ENCODE measurements at places on chromosomes 6 and 20.

GRCh38 chr6:28944412-28944865 lies 20.7 kb upstream of the TRIM27 start:
- DNase-seq, result no peak

- no peak for DNase-seq
Observed at GRCh38 chr6:158086504-158087223, 81.4 kb downstream of the SERAC1 start.

GRCh38 chr6:143676437-143677045 lies 1.2 kb upstream of the PHACTR2 start:
- DNase-seq, result no peak

GRCh38 chr6:7154341-7155139 lies 46.8 kb downstream of the RREB1 start:
- no peak for DNase-seq

- DNase-seq, result peak; percentile 77
Observed at GRCh38 chr6:34148631-34149451, 3.0 kb upstream of the GRM4 start.

- no peak for DNase-seq
Observed at GRCh38 chr20:50248104-50248641, 57.5 kb downstream of the CEBPB start.

GRCh38 chr6:15285682-15286294 lies 39.9 kb downstream of the JARID2 start:
- DNase-seq, result no peak

GRCh38 chr6:91669154-91669870 lies 1082.4 kb upstream of the MAP3K7 start:
- DNase-seq, result no peak

- DNase-seq, result no peak
Observed at GRCh38 chr6:48817333-48818051, 645.6 kb downstream of the MMUT start.

DNA sequence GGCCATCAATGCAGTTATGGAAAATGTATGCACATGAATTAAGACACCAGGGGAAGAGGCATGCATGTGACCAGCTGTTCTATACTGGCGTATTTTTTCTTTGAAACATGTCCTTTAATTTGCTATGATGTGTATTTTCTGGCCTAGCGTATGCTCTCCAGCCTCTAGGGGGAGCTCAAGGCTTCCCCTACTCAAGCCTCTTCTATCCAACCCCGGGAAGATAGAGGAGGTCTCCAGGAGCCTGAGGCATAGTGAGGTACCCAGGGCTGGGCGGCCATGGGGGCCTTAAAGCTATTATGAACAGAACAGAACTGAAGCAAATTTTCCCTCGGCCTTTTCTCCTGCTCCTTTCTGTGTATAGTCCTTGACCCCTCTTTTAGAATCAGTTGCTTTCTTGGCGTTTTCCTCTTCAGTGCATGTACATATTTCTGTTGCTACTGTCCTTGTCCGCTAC lies 528.9 kb downstream of the MAFB start:
- peak; percentile 9 for DNase-seq

- no peak for DNase-seq
Observed at GRCh38 chr6:46925563-46926253, 4.0 kb upstream of the ADGRF5 start.

DNA sequence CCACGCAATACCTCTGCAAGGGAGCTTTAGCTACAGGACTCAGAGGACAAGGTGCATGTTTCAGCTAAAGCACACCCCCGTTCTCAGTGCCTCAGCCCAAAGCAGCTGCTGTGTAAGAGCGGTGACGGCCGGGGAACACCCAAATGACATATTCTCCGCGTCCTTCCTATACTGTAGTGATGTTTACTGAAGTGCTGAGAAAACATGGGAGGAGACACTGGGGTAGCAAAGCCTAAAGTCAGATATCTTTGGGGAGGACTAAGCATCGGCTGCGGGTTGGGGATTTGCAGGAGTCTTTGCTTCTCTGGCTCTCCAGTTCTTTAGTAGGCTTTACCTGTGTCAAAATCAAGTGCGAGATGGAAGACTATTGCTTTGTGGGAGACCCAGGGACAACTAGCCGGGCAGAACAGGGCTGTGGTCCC lies 1.7 kb downstream of the SLC22A23 start:
- no peak for DNase-seq

- DNase-seq, result peak; percentile 9
Observed at GRCh38 chr20:37095108-37095598, 644 bp downstream of the RBL1 start.

- DNase-seq, result no peak
Observed at GRCh38 chr20:62572980-62573379, 69.3 kb upstream of the SLCO4A1 start.

DNA sequence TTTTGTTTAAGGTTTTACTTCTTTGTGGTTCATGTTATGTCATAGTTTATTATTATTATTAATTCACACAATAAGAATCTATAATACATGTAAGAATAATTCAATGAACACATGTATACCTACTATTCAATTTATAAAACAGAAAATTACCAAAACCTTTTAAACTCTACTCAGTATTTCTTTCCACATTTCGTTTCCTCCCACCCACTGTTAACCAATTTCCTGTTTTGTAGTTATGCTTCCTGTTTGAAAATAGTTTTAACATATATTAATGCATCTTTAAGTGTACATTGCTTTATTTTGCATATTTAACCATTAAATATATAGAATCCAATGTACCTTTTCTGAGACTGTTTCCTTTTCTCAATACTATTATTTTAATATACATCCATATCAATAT lies 397.9 kb upstream of the SPTLC3 start:
- no peak for DNase-seq

DNA sequence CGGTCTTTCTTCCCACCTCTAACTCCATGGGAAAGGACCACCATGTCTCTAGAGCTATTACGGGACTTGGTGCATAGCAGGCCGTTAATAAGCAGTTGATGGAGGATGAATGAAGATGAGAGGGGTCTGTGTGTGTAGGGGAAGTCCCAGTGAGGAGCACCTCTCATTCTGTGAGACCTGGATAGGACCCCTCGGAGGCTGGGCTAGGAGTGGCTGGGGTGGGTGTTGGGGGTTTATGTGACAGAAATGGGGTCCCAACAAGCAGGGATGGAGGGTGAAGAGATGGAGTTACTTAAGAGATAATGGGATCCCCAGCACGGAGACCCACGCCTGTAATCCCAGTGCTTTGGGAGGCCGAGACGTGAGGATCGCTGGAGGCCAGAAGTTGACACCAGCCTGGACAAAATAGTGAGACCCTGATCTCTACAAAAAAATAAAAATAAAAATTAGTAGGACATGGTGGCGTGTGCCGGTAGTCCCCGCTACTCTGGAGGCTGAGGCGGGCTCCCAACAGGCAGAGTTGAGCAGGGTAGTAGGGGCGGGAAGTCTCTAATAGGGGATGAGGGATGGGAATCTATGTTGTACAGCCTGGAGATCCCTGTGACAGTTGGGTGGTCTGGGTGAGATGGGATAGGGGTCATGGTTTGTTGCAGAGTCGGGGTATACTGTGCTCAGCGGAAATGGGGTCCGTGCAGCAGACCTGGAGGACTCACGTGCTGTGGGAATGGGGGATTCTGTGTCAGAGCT lies 677 bp upstream of the ZNF341 start:
- no peak for DNase-seq

DNA sequence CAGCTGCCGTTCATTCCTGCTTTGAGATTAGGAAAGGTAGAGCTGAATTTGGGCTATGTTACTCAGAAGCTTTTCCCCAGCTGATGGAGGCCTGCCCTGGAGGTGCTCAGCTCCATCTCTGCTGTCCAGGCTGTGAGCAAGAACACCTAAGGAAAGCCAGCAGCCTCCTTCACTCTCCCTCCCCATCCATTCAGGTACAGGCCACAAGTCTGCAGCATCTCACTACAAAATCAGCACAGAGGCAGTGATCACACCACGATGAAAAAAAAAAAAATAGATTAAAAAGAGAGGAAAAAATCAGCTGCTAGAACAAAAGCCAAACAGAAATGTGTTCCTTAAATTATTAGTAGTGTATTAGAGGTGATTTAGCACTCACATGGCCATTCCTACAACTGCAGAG lies 515.0 kb downstream of the CDH26 start:
- DNase-seq, result no peak

- DNase-seq, result no peak
Observed at GRCh38 chr6:3139090-3139903, 18.0 kb downstream of the TUBB2A start.

DNA sequence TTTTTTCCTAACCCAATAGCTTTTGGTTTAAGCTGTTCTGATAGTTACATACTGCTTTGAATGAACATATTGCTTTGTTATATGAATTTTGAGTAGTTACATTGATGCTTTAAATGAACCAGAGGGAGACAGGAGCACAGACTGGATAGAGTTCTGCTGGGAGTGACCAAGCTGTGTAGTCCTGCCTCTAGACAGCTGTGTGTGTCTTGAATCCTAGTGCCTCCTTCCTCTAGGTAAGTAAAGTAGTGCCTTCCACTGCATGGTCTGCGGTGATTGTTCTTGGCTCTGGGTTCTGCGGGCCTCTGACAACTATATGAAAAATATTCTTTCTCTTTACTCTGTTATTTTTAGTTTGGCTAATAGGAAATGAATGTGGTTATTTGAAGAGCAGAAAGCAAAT lies 46.0 kb upstream of the ADGRG6 start:
- no peak for DNase-seq

DNA sequence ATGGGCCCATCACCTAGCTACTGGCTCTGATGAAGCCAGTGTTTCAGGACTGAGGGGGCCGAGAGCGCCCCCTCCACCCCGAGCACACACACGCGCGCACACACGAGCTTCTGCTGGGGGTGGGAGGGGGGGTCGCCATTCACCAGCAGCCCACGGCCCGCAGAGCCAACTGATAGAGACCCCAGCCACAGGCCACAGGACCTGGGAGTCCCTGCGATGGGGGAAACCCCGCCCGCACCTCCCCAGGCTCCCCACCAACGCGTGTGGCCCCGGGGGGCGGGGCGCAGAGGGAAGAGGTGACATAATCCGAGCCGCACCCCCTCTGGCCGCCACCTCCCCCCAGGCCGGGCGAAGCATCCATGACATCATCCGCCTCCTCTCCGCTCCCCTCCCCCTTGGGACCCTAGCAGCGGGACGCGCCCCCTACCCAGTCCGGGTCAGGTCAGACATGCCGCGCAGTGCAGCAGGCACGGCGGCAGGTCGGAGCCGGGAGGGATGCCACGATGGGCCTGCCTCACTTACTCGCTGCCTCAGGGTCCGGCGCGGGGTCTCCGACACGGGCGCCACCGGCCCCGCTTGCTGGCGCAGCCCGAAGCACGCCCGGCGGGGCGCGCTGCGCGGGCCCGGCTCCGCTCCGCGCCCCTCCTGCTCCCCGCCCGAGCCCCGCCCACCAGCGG lies at the start of gene LZTS3:
Gene LZTS3, minus strand, starts transcription at position 617 of the 677 bp plus-strand sequence. CDS start 6,386 bp downstream, outside the sequence.
- DNase-seq, result peak; percentile 80

GRCh38 chr6:108211671-108212070 lies 45.8 kb downstream of the NR2E1 start:
- no peak for DNase-seq

- DNase-seq, result no peak
Observed at GRCh38 chr20:48659858-48660257, 167.9 kb downstream of the PREX1 start.

- peak; percentile 40 for DNase-seq
Observed at GRCh38 chr6:12356983-12357972, 67.1 kb downstream of the EDN1 start.

GRCh38 chr6:11975353-11975977 lies 36.6 kb upstream of the HIVEP1 start:
- DNase-seq, result peak; percentile 59

DNA sequence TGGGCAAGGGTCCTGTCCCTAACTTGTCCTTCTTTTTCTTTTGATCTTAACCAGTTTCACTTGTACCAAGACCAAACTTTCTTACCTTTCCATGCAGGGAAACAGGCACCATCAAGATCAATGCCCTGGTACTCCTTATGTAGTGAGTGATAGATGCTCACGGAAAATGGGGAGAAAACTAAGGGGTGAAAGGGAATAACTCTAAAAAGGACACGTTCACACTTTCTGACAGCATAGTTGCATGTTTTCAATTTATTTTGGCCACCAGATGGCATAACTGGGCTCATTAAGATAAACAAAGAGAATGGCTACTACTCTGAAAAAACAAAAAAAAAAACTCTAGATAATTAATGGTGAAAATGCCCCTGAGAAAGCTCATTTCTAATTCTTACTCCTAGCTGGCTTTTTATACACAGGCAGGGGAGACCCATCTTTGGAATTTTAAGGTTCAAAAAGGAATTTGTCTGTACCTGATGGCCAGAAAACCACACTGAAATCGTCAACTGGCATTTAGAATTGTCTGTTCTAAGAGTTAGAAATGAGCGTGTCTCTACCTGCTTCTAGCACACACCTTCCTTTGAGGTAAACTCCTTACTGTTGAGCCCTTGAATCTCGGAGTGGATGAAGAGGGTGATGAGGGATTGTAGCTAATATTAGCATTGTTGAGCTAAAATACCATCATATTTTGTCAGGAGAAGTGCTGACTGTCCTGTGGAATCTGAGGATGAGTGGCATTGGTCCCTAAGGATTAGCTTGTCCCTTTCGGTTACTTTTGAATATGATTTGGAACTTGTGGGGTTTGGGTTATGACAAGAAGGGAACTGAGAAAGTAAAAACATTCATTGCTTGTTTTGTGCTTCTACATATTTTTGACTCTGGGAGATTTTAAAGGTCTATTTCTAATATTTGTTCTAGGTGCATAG lies 62.2 kb upstream of the DDR1 start:
- DNase-seq, result no peak

GRCh38 chr20:10898552-10898951 lies 224.8 kb upstream of the JAG1 start:
- DNase-seq, result no peak

DNA sequence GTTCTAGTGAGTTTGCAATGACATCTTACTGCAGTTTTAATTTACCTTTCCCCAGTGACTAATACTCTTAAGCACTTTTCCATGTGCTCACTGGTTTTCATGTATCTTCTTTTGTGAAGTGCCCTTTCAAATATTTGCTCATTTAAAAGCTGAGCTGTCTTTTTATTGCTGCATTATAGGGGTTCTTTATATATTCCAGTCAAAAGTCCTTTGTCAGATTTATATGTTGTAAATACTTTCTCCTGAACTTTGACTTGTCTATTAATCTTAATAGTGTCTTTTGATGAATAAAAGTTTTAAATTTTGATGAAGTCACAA lies 50.2 kb upstream of the ELOVL5 start:
- no peak for DNase-seq

GRCh38 chr20:59451066-59451630 lies 150.7 kb downstream of the EDN3 start:
- DNase-seq, result no peak

GRCh38 chr20:37236462-37236861 lies 25.2 kb downstream of the GHRH start:
- no peak for DNase-seq

- DNase-seq, result no peak
Observed at GRCh38 chr6:163600781-163601180, 186.3 kb downstream of the QKI start.

DNA sequence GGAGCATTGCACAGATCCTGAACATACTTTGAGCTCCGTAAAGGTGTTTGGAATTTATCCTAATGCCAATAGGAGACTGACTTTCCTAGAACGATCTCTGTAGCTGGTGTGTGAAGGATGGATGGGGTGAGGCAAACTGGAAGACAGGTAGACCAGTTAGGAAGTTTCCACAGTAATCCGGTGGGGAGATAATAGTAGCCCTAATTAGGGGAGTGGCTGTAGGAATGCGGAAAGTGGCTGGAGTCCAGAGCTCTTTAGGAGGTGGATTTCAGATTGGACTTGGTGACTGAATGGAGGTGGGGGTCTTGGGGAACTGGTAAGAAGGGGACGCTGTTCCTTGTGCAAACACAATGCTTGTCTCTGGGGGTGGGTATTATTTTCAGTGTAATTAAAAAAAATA lies 146.3 kb downstream of the SOX4 start:
- no peak for DNase-seq

GRCh38 chr6:138594758-138595140 lies 95.5 kb upstream of the NHSL1 start:
- DNase-seq, result no peak

Data from GM19239 (cell line).